AG20443 (cell line): ENCODE measurements at places on chromosomes 4 and X.

DNA sequence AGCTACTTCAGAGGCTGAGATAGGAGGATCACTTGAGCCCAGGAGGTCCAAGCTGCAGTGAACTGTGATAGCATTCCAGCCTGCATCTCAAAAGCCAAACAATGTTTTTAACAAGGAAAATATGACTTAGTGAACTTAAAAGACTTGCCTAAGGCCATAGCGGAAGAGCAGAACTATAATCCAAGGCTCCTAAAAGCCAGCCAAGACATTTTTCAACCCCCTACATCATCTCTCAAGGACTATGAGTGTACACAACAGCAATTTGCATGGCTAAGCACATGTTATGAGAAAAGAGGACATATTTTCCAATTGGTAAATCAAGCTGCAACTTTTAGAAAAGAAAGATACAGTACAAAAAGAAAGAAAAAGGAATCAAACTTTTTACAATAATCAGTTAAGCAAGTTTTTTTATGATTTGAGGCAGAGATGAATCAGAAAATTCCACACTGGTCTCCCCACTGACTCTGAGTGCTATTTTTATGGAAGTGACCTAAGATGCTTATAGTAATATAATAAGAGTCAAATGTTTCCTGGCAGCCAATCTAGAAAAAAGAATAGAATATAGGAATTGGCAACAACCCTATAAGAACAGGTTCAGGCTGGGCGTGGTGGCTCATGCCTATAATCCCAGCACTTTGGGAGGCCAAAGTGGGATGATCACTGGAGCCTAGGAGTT is 9.8 kb upstream of the ACOT9 start:
- DNase-seq, result peak; percentile 60

- DNase-seq, result peak; percentile 73
Observed at GRCh38 chr4:73450398-73451004, 14.5 kb downstream of the AFP start.

GRCh38 chr4:69642961-69643360 is 3.5 kb upstream of the UGT2A2 start:
- no peak for DNase-seq

GRCh38 chrX:132504417-132504816 is 15.6 kb upstream of the MBNL3 start:
- no peak for DNase-seq

- peak; percentile 8 for DNase-seq
Observed at GRCh38 chrX:130680164-130681035, 222.6 kb downstream of the ENOX2 start.

GRCh38 chrX:135557344-135557743 is 36.9 kb downstream of the INTS6L start:
- DNase-seq, result no peak

DNA sequence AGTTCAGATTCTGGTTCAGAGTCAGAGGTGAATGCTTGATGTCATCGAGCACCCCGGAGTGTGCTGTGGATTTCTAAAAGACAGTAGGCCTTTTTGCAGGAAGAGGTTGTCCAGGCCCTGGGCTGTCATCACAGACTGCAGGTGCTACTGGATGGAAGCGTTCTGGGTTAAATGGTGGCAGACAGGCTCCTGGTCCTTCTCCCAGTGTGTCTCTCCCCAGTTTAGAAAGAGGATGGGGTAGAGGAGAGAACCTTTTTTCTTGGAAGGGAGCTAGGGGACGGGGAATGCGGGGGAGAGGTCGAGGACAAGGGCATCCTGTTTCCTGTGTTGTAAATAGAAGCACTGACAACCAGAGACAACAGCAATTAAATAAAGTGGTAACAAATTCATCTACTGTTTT is 102.3 kb upstream of the NUDT6 start:
- no peak for DNase-seq

- no peak for DNase-seq
Observed at GRCh38 chrX:19960913-19961312, 29.9 kb downstream of the BCLAF3 start.

DNA sequence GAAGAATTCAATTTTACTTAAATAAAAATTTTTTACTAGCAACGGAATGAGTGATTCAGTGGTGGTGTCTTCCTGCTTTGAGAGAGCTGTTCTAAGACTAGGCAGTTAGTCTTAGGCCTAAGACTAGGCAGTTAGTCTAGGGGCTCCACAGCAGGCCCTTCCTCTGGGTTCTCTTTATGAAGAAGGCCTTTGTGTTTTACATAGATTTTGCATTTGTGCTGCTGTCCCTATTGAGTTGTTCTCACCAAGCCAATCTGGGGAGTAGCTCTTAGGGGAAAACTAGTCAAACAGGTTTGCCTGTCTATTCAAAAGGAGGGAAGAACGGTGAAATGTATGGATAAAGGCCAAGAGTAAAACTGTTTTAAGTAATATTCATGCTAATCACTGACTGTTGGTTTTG is 7.6 kb downstream of the UGT8 start:
- DNase-seq, result no peak

DNA sequence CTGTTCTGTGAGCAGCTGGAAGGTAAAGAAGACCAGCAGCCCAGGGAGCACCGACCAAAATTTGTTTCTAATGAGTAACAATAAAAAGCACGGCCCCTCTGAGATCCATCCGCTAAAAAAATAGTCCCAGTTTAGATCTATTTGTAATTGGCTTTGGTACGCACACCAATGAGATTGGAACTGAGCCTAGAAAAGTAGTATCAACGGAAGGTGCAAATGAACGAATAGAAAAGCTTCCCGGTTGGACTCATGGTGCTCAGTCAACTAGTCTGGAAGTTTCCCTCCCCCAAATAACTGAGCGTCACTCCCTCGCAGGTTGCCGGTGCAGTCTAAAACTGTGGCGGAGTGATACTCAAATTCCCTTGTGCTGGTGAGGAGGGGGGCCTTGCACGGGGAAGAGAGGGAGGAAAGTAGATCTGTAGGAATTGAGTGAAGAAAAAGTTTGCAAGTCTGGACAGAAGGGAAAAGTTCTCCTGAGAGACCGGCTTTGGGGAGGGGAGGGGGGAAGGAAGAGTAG is at the start of gene COL4A5:
TSS of gene COL4A5 (plus strand) at position 413 of the 517 bp plus-strand sequence. CDS start 288 bp downstream, outside the sequence.
- DNase-seq, result peak; percentile 42

DNA sequence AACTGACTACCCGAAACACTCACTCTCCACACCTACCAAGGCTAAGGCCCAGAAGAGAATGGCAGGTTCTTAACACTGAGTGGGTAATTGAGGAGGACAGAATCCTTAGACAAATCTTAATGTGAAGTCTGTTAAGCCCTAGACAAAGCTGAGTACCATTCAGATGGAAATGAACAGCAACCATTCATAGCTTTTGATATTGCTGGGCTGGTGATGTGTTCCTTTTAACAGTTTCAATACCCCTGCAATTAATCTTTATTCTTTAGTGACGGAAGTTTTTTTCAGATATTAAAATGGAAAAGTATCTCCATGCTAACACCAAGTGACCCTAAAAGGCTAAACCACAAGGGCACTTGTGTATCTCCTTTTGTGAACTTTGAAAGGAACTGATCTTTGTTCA is 334.9 kb downstream of the OPHN1 start:
- DNase-seq, result no peak

DNA sequence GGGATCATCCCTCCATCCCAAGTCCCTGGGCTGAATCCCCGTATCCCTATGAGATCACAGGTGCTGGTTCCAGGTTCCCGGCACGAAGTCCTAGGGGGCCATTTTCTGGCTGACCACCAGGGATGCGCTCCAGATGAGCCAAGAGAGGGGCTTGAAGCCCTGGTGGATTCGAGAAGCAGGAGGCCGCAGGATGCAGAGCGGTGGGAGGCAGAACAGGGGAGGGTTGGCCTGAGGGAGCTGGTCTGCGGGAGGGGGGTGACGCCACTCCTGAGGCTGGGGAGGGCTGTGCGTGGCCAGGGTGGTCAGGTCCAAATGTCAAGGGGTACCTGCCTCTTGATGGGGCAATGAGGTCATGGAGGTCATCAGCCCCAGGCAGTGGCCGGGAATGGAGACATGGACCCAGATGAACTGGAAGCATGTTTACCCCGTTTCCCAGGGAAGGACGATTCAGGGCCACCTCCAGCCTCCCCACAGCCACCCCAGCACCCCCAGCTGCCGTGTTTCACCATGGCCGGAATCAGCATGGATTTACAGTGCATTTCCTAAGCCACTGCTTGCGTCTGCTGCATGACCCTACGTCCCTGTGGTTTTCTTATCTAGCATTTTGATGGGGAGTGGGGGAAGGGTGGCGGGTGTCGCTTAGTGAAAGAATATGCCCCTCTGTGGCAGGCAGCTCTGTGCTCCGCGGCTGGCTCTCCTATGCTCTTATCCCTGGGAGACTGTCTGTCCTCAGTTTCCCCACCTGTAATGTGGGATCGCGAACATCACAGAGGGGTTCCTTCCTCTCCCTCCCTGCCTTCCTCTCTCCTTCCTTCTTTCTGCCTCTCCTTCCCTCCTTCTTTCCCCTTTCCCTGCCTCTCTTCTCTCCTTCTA is 17.0 kb upstream of the HTRA3 start:
- no peak for DNase-seq

DNA sequence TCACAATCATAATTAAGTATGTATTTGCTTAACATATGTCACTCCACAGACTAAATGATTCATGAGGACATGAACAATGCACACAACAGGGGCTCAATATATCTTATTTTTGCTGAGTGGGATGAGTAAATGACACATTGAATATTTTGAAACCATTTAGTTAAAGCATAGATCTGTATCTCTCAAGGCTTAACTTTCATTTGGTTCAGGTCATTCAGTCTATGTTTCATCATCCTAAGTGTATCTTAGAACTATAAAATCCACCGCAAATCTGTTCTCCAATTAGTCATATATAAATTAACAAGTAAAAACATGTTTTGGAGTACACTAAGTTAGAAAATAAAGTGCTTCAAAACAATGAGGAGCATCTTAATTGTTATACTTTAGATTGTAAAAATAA is 45.8 kb downstream of the AREG start:
- DNase-seq, result no peak

GRCh38 chr4:5114950-5115349 is 63.7 kb downstream of the STK32B start:
- peak; percentile 51 for DNase-seq

DNA sequence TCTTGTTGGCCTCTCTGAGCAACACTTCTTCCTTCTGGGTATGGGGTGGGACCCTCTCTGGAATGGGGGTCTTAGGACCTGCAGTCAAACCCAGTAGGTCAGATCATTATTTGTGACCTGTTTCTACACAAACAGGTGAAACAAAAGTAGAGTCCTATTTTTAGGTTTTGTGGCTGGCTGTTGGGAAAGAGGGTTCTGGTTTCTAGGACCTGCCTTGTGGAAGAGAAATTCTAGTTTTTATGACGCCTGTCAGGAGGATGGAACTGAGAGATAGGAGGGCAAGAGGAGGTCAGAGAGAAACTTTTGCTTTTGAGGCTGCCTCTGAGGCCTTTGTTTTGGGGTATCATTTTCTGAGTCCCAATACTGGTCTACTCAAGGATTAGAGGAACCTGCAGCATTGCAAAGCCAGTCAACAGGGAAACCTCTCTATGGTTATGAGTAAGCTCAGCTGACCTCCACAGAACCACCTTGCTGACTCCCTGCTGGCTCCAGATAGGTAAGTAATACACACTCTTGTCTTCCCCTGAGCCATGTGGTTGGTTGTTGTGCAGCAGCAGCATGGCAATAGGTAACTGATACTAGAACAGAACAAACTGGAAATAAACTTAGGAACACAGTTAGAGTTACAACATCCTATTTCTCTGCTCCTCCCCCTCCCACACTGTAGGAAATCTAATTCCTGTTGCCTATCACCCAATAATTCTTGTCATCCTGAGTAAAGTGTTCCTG is 114.7 kb upstream of the VCX3B start:
- no peak for DNase-seq

DNA sequence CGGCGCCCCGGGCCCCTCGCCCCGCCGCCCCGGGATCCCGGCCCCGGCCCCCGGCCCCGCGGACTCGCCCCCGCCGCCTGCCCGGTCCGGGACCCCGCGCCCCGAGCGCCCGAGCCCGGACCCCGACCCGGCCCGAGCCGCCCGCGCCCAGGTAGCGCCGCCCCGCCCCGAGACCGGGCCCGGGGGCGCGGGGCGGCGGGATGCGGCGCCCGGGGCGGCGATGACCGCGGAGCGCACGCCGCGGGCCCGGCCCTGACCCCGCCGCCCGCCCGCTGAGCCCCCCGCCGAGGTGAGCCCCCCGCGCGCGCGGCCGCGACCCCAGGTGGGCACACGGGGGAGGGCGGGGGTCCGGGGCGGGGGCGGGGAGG is 224 bp downstream of the FGFRL1 start:
- DNase-seq, result no peak

DNA sequence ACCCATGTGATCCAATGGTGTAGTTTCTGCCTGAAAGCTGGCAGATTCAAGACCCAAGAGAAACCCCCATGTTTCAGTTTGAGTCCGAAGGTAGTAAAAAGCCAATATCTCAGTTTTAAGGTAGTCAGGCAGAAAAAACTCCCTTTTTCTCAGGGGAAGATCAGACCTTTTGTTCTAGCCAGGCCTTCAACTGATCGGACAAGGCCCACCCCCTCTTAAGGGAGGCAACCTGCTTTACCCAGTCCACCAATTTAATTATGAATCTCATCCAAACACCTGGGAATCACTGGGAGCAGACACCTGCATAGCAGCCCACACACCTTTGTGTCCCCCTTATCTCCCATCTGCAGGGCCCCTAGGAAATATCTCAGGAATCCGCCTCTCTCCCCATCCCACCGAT is 322.0 kb downstream of the STK32B start:
- DNase-seq, result no peak

GRCh38 chr4:112819729-112820128 is 182.8 kb downstream of the LARP7 start:
- no peak for DNase-seq

DNA sequence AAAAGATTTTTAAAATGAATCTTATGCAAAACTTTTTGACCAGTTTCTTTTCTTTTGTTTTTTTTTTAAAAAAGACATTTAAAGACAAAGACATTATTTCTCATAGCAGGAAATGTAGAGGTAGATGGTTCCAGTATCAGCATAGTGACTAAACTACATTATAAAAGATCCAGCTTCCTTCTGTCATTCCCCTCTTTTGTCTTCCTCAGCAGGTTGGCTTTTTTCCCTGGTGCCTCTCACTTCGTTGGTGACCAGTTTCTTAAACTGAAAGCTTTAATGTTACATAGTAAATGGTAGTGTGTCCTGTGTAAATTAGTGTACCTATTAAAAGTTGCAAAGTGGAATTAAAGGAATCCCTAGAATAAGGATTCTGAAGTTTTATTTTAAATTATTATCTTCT is 36.1 kb downstream of the DCK start:
- DNase-seq, result no peak

DNA sequence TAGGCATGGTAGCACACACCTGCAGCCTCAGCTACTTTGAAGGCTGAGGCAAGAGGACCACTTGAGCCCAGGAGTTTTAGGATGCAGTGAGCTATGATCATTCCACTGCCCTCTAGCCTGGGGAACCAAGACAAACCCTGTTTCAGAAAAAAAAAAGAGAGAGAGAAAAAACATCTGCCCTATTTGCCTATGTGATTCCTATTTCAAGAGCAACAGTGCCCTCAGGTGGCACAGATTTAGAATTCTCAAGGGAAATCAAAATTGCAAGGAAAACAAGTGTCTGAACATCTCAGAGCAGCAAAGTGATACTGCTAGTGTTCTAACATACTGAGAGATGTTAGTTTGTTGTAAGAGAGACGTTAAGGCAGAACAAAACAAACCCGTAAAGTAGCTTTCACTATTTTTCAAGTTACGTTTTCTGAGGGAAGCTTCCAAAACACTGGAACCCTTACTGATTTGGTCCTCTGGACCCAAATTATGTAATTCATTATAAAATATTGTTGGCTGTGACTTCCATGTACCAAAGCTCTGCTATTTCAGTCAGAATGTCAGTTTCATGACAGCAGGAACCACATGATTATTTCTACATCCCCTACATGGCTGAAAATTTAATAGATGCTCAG is 7.9 kb downstream of the BDH2 start:
- peak; percentile 41 for DNase-seq
